Stimulated activated CD8-positive, alpha-beta memory T cell treated with anti-CD3 and anti-CD28 coated beads, Interleukin-7, amount 100 ng/mL, for 4 hours (primary cell): ENCODE measurements at places on chromosomes 1 and 21.

DNA sequence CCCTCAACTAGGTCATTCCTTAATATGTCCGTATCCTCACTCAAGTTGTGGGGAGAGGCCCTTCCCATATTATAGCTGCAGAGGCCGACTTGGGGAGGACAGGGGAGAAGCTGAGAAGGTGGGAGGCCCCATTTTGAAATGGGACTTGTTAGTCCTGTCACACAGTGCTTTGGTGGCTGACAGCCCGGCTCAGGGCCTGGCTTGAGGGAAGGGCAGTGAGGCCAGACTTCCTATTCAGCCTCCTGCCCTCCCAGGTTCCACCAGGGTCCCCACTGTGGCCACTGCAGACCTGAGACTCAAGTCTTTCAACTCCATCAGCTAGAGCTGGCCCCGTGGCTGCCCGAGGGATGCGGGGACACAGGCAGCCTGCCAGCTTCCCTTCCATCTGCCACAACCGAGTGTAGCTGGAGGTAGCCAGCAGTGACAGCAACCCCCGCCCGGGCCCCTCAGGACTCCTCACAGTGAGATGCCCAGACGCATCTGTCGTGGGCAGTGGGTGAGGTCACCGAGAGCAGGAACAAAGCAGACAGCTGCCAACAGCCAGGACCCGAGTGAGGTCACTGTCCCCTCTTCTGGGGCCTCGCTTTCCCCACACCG, 36.9 kb downstream of the SIM2 start:
- no peak for DNase-seq

- no peak for DNase-seq
These were observed 110.1 kb upstream of the SLC44A3 start for GRCh38 chr1:94709891-94710581.

DNA sequence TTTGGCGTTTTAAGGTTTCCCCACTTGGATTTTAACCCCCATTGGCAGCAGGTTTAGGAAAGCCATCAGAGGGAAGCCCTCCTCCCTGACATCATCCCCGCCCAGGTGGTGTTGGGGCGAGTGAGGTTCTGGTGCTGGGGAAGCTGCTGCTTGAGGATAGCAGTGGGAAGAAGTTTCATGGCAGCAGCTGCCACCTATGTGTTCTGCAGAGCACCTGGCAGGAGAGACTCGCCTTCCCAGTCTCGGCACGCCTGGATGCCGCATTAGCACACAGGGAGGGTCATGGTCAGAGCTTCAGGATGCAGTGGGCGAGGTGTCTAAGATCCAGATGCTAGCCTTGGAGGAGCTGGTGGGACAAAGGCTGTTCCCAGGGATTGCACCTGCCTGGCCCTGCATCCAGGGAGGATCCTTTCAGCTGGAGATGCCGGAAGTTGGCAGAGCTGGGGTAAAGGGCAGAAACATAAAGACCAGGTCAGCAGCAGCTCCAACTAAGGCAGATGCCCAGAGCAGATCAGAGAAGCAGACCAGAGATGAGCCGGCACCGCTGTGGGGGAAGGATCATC, 33.9 kb downstream of the ABCG1 start:
- DNase-seq: no peak

- DNase-seq: no peak
These were observed 54.3 kb upstream of the ERO1B start for GRCh38 chr1:236336084-236336483.

GRCh38 chr1:227561241-227561907, 2.0 kb upstream of the ZNF678 start:
- no peak for DNase-seq

DNA sequence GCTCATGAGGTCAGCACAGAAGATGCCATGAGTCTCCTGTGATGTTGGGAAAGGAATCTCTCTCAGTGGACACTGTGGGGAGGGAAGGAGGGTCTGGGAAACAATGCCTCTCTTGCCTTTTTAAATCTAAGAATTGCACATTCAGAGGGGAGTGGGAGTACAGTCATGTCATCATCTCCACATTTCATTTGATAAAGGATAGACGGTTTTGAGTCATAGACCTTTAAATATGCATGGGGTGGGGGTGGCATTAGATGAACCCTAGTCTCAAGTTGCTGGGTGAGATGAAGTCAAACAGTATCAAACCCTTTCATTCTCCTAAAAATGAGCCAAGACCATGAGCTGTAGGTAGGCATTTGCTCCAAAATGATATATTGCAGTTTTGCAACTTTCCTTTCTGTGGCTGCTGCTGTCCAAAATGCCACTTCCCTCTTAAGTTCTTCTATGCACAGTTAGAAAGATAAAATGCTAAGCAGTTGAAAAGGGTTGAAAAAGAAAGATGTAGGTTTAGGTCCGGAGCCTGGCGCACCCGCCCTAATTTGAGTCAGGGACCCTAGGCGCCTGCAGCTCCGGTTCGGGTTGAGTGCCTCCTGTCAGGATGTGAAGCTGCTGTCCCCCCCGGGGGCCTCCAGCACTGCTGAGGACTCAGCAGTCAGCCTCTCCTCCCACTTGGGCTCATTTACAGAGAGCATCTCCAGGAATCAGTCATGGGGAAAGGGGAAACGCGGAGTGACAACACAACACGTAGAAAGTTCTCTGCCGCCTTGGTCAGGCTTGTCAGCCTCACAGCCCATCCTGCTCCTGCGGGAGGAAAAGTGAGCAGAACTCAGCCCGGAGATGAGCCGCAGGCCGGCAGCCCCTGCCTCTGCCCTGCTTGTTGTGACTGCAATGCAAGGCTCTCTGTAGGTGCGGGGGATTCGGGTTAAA, 479.3 kb upstream of the RUNX1 start:
- peak; percentile 6 for DNase-seq

DNA sequence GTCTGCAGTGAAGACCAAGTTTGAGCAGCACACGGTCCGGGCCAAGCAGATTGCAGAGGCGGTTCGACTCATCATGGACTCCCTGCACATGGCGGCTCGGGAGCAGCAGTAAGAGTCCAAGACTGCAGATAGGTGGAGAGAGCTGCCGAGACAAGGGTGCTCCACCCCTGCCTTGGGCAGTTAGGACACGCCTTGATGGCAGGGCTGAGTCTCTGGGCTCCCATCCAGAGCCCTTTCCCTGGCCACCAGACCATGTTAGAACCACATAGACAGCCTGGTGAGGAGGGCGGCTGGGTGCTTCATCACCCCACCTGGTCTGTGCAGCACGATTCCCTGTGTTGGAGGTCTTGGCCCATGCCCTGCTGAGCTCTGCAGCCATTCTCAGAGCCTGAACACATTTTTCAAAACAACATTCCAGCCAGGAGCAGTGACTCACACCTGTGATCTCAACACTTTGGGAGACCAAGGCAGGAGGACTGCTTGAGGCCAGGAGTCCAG, 17.3 kb upstream of the MIIP start:
- no peak for DNase-seq

DNA sequence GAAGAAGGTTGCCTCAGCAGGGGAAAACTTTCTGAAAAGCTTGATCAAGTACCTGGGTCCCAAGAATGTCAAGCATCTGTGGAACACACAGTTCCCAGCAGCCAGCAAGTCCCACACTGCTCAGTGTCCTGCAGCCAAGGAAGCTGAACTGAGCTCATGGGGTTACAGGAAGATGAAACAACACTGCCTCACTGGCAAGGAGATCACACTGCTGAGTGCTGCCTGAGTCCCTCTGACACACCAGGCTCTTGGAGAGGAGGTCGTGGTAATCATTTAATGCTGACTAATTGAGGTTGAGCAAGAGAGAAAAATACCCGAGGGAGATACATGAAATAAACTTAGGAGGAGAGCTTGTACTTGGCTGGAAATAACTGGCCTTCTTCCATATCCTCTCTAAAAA, 75.2 kb downstream of the MPZL1 start:
- DNase-seq: no peak

GRCh38 chr21:14763695-14764064, 217.6 kb upstream of the SAMSN1 start:
- no peak for DNase-seq

DNA sequence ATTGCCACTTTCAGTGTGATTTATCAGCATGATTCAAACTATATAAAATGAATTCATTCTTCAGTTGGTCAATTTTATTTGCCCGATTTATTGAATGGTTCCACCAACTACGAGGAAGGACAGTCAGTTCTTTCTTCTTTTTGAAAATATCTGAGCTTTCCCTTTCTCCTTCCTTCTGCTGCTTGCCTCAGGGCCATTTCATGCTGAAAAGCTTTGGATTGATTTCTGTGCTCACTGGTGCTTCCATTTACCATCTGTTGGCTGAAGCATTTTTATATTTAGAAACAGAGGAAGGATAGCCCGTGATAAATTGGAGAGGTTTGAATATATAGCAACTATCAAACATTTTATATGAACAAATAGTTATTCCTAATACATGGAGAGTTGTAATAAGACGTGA, 68.9 kb upstream of the ADAMTS5 start:
- DNase-seq: no peak

DNA sequence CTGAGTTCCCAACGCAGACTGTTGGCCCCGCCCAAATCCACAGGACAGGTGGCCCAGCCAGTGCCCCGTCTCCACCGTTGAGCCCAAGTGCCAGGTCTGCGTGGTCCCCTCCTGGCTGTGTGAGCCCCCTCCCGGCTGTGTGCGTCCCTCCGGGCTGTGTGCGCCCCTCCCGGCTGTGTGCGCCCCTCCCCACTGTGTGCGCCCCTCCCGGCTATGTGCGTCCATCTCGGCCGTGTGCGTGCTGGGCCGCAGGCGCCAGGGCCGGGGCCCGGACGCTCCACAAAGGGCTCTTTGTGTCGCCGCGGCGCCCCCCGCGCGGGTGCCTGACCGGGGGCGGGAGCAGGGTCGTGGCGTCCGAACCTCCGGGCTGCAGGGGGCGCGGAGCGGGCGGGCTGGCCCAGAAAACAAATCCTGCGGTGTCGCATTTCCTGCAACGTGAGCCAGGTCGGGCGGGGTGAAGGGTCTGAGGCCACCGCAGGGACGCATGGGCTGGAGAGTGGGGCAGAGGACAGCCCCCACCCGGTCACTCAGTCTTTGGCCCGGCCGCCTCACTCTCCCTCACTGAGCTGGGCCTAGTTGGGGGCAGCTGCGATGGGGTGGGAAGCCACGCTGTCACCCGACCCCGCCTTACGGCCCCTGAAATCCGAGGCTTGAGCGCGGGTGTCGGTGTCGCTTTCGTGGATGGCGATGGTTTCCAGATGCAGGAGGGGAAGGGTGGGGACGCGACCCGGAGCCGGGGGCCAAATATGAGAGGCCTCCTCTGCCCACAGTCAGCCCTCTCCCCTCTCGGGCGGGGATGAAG, 18.8 kb downstream of the TNFRSF25 start:
- no peak for DNase-seq

- DNase-seq: no peak
These were observed 7.4 kb upstream of the EXTL1 start for GRCh38 chr1:26014179-26014578.

DNA sequence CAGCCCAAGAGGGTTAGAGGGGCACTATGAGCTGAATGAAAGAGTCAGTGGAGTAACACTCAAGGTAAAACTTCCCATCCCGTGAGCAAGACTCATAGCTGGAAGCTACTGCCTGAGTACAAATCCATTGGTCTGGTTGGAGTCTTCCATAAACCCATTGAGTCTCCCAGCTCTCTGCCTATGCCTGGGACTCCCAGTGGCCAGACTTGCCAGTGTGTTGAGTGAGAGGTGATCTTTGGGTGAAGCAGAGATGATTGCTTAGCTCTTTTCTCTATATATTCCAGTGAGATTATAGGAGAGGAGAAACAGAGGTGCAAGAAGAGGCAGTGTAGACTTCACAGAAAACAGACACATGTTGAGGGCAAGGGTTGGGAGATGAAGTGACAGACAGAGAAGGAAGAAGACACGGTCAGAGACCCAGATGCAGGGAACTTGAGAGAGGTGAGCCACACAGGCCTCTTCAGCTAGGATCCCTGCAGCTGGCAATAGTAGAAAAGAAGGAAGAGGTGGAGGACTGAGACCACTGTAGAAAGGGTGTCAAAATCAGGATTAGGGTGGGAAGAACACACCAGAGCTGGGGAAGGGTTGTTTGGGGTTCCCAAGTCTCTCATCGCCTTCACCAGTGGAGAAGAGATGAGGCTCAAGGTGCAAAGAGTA, 3.7 kb downstream of the FOXD2 start:
- no peak for DNase-seq
